ENCODE measurements at places on chromosomes 1 and 21.

DNA sequence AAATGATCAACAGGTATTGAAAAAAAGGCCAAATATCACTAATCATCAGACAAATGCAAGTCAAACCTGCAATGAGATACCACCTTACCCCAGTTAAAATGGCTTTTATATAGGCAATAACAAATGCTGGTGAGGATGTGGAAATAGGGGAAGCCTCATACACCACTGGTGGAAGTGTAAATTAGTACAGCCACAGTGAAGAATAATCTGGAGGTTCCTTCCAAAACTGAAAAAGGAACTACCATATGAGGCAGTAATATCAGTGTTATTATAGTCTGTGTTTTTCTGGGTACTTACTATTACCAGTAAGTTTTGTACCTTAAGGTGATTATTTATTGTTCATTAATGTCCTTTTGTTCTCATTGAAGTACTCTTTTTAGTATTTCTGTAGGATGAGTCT is 201.3 kb downstream of the MRPL39 start:
- DNase-seq, result no peak

GRCh38 chr1:110033421-110033820 is 1.0 kb upstream of the STRIP1 start:
- DNase-seq, result no peak

DNA sequence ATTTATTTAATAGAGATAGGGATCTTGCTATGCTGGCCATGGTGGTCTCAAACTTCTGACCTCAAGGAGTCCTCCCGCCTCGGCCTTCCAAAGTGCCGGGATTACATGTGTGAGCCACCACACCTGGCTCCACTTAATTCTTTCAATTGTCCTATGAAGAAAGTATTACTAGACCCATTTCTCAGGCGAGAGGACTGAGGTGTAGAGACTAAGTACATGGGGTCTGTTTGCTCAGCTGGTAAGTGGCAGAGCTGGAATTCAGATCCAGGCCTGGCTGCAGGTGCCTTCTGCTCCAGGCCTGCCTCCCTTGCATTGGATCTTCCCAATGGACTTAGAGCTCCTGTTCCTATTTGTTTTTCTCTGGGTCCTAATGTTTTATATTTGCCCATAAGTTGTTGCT is 55.5 kb downstream of the HTR6 start:
- DNase-seq, result no peak

DNA sequence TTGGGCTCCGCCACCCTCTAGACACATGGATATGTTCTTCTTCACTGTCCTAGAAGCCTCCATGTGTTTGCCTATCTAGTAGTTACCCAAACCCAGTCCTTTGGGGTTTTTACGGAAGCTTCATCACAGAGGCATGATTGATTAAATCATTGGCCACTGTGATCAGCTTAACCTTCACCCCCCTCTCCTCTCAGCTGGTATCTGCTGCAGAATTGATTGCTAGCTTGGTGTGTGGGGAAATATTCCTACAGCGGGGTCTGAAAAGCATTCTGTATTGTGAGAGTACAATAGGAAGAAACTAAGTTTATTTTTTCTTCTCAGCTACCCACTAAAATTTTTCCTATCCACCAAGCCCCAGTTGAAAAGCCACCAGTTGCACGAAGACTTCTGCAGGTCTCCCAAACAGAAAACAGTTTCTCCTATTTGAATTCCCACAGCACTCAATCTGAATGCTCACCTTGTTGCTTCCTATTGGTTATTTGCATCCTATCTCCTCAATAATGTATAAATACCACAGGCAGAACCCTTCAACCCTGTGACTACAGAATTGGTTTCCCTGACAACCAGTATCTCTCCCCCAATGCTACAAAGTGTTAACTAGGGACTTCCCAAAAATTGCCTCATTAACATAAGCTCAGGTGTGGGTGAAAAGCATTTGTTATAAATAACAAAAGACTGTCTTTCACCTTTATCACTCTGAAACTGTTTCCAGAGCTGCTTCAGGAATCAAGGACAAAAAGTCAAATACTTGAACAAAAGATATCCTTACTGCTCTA is 9.3 kb upstream of the VANGL1 start:
- no peak for DNase-seq

DNA sequence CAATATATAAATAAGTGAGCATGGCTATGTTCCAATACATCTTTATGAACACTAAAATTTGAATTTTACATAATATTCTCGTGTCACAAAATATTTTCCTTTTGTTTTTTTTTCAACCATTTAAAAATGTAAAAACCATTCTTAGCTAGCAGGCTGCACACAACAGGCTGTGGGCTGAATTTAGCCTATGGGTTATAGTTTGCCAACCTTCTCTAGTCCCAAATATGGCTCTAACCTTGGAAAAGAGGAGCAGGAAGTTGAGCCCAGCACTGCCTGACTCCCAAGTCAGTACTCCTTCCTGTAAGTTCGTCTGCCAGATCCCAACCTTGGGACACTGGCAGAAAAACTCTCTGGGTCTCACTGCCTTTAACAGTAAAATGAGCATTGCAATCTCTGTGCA is 13.4 kb downstream of the C1QB start:
- DNase-seq, result no peak
